Endothelial cell (in vitro differentiated cells): ENCODE measurements at places on chromosomes 11 and 22. TPM values are rescaled to one million over a fixed set of nuclear protein-coding genes. Genes with fewer than 3 reads are reported as not detected.

GRCh38 chr11:108221371-108221770 is 1.1 kb downstream of the NPAT start:
- no peaks in the 10 kb centered on the region for H3K36me3 ChIP-seq
- no peak for DNase-seq
- peaks cover 10% of the 10 kb centered on the region for H3K27me3 ChIP-seq
- no peak overlapping the region for H3K27ac ChIP-seq

Gene OVCH2
- 0.85 TPM for total RNA-seq

Gene PTPRCAP
- total RNA-seq = 12.9 TPM

DNA sequence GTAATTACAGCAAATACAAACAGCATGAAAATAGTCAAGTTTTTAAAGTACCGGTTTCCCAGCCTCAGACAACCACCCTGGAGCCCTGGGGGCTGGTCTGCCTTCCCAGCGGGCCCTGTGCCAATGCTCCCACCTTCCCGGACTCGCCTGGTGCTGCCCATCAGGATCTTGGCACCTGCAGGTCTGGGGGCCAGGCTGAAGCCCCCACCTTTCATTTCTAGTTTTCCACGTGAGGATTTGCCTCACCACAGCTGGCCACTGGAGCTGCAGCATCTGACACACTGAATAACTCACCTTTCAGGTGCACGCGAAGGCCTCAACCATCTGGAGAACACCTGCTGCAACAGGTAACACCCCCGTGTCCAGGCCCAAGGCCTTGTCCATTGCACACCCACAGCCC is 108.7 kb upstream of the THY1 start:
- H3K4me1 ChIP-seq = no peaks in the 10 kb centered on the region
- no peak overlapping the region for H3K4me3 ChIP-seq
- DNase-seq = no peak
- H3K27me3 ChIP-seq = peaks cover 14% of the 10 kb centered on the region

Gene POTEH
- total RNA-seq = not detected

Gene KCTD14
- 0.97 TPM for total RNA-seq

Gene DSCAML1
- total RNA-seq = 3.8 TPM

DNA sequence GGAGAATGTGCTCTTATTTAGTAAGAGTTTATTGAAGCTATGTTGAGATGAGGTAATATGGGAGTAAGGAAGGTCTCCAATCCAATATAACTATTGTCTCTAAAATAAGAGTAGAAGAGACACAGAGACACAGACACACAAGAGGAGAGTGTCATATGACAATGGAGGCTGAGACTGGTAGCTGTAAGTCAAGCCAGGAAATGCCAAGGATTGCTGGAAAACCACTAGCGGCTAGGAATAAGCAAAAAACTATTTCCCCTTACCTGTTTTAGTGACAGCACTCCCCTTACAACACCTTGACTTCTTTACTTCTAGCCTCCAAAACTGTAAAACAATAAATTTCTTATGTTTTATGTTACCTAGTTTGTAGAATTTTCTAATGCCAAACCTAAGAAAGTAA is 1652.8 kb downstream of the LRRC4C start:
- H3K27ac ChIP-seq = no peak overlapping the region
- DNase-seq = no peak
- H3K4me3 ChIP-seq = no peak overlapping the region

GRCh38 chr22:25419247-25420113 is 145.0 kb upstream of the GRK3 start:
- peaks cover 10% of the 10 kb centered on the region for H3K36me3 ChIP-seq
- H3K27ac ChIP-seq = peak overlapping the region; percentile 74
- peaks cover 12% of the 10 kb centered on the region for H3K27me3 ChIP-seq
- peaks cover 29% of the 10 kb centered on the region for H3K4me1 ChIP-seq

DNA sequence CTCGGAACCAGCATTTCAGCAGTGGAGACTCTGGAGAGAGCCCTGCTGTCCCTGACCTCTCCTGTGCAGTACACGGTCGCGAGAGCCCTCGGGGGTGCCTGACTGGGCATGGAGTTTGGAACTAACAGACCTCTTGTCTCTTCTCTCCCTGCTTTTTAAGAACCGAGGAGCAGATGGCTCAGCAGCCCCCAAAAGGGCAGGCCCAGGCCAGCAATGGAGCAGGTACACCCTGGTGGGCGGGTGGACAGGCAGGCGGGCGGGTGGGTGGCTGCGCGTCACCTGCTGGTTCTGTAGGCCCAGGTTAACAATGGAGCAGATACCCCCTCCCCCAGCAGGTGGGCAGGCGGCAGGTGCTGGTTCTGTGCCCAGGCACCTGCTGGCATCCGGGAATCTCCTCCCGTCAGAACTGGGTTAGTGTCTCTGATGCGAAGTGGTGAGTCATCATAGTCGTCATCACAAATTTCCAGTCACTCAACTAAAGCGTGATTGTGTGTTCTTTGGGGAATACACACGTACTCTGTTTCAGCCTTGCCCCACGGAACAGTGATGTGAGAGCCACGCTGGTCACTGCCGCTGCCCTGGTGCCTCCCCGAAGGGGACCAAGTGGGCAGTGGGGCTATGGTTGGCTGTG is 41.1 kb downstream of the GRAMD4 start:
- peaks cover 10% of the 10 kb centered on the region for H3K27me3 ChIP-seq
- H3K36me3 ChIP-seq = peaks cover 10% of the 10 kb centered on the region
- DNase-seq = no peak
- no peak overlapping the region for H3K27ac ChIP-seq
- H3K4me3 ChIP-seq = no peak overlapping the region

GRCh38 chr11:73950869-73951710 is at the start of gene DNAJB13:
TSS of gene DNAJB13 (plus strand) at chr11:73951026. CDS start at chr11:73951070, 44 bp downstream.
- peak; percentile 67 for DNase-seq
- H3K36me3 ChIP-seq = no peaks in the 10 kb centered on the region
- H3K27me3 ChIP-seq = peaks cover under 1% of the 10 kb centered on the region
- H3K27ac ChIP-seq = peak within 1 kb of the TSS; percentile 13
